Stimulated activated CD8-positive, alpha-beta memory T cell treated with anti-CD3 and anti-CD28 coated beads, Interleukin-15, amount 100 ng/mL, for 4 hours (primary cell): ENCODE measurements at places on chromosomes 13 and 19.

GRCh38 chr13:41670873-41671443, 213.6 kb downstream of the RGCC start:
- no peak for DNase-seq

GRCh38 chr13:38419312-38419873, 69.7 kb downstream of the UFM1 start:
- DNase-seq: no peak

DNA sequence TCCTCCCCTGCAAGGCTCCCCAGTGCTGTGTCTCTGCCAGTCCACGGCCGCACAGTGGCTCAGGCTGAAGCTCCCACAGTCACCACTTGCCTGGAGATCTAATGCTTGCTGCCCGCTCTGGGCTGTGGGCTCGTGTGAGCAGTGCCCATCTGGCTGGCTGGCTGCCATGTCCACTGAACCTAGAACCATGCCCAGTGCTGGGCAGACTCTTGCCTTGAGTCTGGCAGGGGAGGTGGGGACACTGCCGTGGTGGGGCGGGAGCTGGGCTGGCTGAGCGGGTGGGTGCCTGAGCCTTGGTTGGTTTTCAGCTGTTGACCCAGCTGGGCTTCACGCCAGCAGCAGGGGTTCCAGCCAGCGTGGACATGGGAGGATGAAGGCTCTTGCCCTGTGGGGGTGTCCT, 52.3 kb downstream of the CRTC1 start:
- DNase-seq: no peak

DNA sequence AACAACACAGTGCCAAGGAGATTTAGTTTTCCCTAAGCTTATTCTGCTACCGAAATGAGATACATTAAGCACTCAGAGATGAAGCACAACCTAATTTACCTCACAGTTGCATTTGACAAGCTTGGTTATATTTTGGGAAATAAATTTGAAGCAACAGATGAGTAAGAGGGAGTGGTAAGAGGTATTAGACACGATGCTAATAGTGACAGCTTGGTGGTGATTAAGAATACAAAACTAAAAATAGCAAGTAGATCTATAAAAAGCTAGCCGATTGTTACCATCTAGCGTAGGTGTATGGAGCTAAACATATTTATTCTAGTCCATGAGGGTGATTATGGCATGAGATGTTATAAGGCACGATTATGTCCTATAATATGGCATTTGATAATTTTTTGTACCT, 208.5 kb downstream of the PCCA start:
- no peak for DNase-seq

DNA sequence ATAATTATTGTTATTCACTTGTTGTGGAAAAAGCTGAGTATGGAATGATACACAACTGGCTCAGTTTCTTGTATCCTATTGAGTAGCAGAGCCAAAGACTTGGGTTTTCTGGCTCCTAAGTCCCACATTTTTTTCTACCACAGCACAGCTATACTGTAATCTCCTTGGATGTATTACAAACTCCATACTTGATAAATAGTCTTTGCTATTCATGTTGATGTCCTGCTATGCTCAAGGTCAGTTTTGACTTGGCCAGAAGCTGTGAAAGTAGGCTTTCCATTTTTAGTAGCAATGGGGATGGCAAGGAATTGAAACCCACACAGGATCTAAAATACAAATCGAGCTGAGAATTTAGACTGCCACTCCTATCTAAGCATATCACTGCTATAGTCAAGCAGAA, 79.1 kb downstream of the B3GLCT start:
- no peak for DNase-seq

- DNase-seq: no peak
These were observed 177.0 kb upstream of the SLITRK6 start for GRCh38 chr13:85976242-85976641.

DNA sequence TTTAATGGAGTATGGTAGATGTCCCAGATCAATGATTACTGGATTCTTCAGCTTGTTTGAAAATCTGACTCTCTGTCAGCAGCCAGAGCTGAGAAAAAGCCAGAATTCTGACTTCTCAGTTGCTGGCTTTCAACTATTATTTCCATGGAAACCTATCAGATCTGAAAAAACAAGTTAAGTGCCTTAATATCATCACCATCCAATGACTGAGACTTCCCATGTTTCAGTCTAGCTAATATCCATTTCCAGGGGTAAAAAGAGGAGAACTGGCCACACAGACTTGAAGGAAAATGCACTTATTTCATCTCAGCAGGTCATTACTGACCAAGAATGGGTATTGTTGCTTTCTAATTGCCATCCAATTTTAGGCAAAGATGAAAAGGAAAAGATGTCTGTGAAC, 75.2 kb downstream of the TNFSF11 start:
- DNase-seq: no peak

DNA sequence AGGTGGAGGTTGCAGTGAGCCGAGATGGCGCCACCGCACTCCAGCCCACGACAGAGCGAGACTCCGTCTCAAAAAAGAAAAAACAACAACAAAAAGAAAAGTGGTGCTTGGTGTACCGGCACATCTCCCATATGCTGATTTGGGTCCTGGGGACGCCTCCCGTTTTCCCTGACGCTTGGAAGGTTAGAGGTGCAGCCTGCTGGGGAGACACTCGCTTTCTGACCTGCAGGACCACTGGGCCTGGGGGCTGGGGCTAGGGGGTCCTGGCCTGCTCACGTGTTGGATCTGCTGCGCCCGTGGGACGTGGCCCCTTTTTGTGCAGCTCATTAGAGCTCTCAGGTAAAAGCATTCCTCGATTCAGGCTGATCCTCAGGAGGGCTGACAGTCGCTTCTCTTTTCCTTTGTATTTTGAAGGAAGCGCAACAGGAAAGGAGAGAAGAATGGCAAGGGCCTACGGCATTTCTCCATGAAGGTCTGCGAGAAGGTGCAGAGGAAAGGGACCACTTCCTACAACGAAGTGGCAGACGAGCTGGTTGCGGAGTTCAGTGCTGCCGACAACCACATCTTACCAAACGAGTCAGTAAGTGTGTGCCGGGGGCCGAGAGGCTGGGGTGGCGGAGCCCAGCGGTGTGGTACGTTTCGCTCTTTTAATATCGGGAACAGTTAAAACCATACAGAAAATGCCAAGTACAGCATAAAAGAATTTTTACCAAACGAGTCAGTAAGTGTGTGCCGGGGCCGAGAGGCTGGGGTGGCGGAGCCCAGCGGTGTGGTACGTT, 25.1 kb downstream of the ATP4B start:
- no peak for DNase-seq

- DNase-seq: no peak
These were observed 111.4 kb upstream of the C1QTNF9B start for GRCh38 chr13:24008679-24009078.

DNA sequence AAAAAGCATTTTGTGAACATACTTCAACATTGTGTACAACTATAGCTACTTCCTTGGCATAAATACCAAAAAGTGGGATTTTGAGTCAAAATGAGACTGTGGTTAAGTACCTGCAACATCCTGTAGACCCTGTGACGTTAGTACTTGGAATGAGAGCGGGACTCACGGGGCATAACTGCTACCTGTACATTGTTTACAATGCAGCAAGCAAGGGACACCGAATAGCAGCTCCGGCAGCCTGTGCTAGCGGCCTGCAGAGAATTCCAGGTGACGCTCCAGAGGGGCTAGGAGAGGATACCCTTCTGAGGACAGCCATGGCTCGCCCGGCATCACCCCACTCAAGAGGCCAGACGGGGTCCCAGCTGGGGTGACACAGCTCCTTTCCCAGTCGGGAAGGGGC, 824 bp upstream of the ZNF331 start:
- no peak for DNase-seq

- DNase-seq: no peak
These were observed at the start of gene ATP8B3 for GRCh38 chr19:1811942-1812425. TSS of gene ATP8B3 (minus strand) at chr19:1812276. CDS start at chr19:1811736, 540 bp downstream.

GRCh38 chr13:24243302-24243701, 66.1 kb upstream of the C1QTNF9 start:
- DNase-seq: no peak

- no peak for DNase-seq
These were observed 13.1 kb downstream of the ERFL start for GRCh38 chr19:41915021-41915775.

- no peak for DNase-seq
These were observed 72.5 kb upstream of the MTIF3 start for GRCh38 chr13:27522847-27523246.

GRCh38 chr19:48598996-48599700, 7.4 kb upstream of the SPACA4 start:
- no peak for DNase-seq
